ENCODE measurements at places on chromosomes 16 and 17.

GRCh38 chr17:16217002-16217635, at the start of gene PIGL:
PIGL (plus strand) TSS chr17:16217210; CDS start chr17:16217227, 17 bp downstream.
- peak; percentile 82 for DNase-seq

- DNase-seq = no peak
Observed at GRCh38 chr16:12405089-12405488, 398.6 kb downstream of the CPPED1 start.

DNA sequence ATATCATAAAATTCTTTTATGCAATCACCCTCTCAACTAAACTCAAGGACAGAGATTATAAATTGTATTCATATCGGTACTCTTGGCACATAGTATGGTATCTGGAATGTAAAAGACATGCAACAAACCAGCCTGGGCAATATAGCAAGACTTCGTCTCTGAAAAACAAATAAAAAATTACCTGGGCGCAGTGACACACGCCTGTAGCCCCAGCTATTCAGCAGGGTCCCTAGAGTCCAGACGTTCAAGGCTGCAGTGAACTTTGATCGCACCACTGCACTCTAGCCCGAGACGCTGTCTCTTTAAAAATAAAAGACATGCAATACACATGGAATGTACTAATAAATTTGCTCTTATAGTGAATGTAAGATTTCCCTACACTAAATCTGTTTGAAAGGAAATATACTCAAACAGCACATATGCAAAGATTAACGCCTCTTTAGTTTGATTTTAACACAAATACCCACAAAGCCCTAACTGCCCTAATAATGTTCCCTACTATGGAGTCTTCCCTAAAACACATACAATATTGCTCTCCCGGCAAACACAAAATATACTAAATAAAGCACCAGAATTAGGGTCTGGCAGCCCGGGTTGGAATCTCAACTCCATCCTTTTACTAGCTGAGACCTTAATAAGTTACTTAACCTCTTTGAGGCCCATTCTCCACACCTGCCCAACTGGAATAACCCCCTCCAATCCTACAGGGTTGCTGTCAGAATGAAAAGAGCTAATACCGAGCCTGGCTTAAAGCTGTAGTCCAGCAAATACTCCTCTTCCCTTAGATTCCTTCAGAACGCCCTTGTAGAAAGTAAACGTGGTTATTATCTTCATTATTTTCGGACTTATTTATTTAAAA, 1.2 kb downstream of the ABCA5 start:
- no peak for DNase-seq

- no peak for DNase-seq
Observed at GRCh38 chr17:4944554-4945175, 3.7 kb downstream of the PFN1 start.
